ENCODE measurements at places on chromosomes 13 and 19.

- no peak for DNase-seq
- H3K27me3 ChIP-seq = no peaks in the 10 kb centered on the region
- no peak overlapping the region for H3K4me3 ChIP-seq
- H3K36me3 ChIP-seq = no peaks in the 10 kb centered on the region
Observed at GRCh38 chr13:21318891-21319532, 140.1 kb downstream of the ZDHHC20 start.

GRCh38 chr13:98909016-98909415, 68.8 kb downstream of the DOCK9 start:
- peaks cover 9% of the 10 kb centered on the region for H3K4me1 ChIP-seq
- DNase-seq = no peak
- no peaks in the 10 kb centered on the region for H3K27me3 ChIP-seq
- H3K4me3 ChIP-seq = no peak overlapping the region
- peaks cover 12% of the 10 kb centered on the region for H3K36me3 ChIP-seq

DNA sequence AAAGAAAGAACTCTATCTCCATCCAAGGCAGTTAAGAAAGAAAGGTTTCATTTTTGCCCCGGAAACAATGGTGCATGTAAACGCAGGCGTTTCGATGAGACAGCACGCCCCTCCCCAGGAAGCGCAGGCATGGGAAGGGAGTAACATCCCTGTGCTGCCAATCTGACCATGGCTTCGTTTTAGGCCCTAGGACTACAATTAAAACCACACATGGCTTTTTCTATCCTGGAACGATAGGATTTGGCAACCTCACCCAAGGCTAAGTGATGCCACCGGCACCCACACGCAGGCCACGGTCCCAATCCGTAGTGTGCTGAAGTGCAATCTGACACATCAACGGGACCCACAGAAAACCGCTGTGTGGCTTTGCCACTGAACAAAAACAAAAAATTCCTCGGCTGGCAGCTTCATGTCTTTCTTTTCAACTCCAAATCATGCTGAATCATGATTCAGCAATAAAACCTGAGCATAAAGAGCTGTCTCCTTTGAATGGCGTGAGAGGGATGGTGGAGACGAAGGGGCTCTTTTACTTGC, 24.2 kb downstream of the RANBP3 start:
- H3K27ac ChIP-seq = peak overlapping the region; percentile 90
- no peak for DNase-seq
- peaks cover 26% of the 10 kb centered on the region for H3K36me3 ChIP-seq
- H3K27me3 ChIP-seq = no peaks in the 10 kb centered on the region
- H3K4me1 ChIP-seq = peaks cover 72% of the 10 kb centered on the region

DNA sequence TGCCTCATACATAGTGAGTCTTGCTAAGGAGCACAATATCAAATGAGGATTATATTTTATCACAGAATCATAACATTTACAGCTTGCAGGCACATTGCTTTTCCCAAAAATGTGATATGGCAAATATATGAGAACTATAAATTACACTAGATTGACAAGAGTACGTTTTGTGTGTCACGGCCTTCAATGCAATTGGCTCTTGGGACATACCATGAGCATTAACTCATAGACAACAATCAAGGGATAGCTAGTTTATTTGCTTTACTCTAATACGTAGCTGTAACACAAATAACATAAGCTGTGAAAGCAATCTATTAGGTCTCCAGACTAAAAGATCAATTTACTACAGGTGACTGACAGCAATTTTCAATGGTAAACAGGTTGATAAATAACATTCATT, 17.8 kb downstream of the LHFPL6 start:
- no peak overlapping the region for H3K27ac ChIP-seq
- H3K27me3 ChIP-seq = peaks cover 17% of the 10 kb centered on the region
- no peak for DNase-seq
- H3K4me1 ChIP-seq = peaks cover 2% of the 10 kb centered on the region
- H3K4me3 ChIP-seq = no peak overlapping the region
- no peaks in the 10 kb centered on the region for H3K36me3 ChIP-seq

GRCh38 chr13:87942205-87942604, 271.0 kb downstream of the SLITRK5 start:
- no peak overlapping the region for H3K27ac ChIP-seq
- DNase-seq = no peak
- H3K27me3 ChIP-seq = no peaks in the 10 kb centered on the region

- H3K36me3 ChIP-seq = peaks cover 4% of the 10 kb centered on the region
- H3K4me1 ChIP-seq = peaks cover 7% of the 10 kb centered on the region
- peaks cover 76% of the 10 kb centered on the region for H3K27me3 ChIP-seq
- no peak overlapping the region for H3K27ac ChIP-seq
- no peak overlapping the region for H3K4me3 ChIP-seq
- no peak for DNase-seq
Observed at GRCh38 chr19:19256072-19256969, 16.8 kb downstream of the TM6SF2 start.

- H3K4me1 ChIP-seq = no peaks in the 10 kb centered on the region
- H3K36me3 ChIP-seq = no peaks in the 10 kb centered on the region
Observed at GRCh38 chr13:28650284-28650683, 8.6 kb upstream of the POMP start.

GRCh38 chr13:110454227-110454859, 107.2 kb downstream of the RAB20 start:
- H3K27ac ChIP-seq = no peak overlapping the region
- no peak overlapping the region for H3K4me3 ChIP-seq
- peaks cover 5% of the 10 kb centered on the region for H3K4me1 ChIP-seq
- no peaks in the 10 kb centered on the region for H3K36me3 ChIP-seq
- H3K27me3 ChIP-seq = peaks cover 63% of the 10 kb centered on the region

DNA sequence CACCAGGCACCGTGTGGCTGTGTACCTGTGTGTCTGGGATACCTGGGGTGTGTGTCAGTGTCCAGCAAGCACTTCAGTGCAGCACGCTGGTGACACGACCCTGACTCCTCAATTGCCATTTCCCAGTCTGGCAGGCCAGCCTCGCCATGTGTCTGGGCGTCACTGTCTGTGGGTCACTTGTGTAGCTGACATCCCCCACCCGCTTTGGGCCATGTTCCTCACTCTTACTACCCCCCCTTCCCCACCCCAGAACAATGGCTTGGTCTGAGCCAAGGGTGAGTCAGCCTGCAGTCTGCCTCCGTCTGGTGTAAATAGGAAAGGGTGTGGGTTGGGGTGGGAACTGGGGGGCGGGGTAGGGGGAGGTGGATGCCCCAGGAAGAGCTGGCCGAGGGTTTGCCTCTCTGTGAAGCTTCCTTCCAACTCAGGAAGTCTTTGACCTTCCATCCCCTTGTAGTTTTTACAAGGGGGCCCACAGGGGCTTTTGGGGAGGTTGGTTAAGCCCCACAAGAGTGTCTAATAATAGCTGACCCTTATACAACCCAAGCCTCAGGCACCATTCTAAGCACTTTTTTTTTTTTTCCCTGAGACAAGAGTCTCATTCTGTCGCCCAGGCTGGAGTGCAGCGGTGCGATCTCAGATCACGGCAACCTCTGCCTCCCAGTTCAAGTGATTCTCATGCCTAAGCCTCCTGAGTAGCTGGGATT, 17.6 kb downstream of the NOVA2 start:
- H3K36me3 ChIP-seq = no peaks in the 10 kb centered on the region
- no peak overlapping the region for H3K4me3 ChIP-seq
- H3K4me1 ChIP-seq = peaks cover 7% of the 10 kb centered on the region

DNA sequence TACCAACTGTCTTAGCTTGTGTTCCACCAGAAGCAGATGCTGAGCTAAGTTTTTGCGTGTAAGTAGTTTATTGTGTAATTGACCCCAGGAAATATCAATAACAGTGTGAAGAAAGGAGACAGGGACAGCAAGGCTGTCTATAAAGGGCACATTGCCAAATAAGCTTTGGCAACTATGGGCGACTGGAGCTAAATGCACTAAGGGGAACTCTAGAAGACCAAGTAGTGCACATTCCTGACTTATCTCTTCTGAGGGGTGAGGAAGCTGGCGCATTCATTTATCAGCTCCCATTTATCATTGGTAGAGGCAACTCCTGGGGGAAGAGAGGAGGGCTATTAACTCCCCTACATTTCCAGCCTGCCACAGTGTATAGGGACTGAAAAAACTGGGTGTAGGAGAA, 135.0 kb downstream of the DLEU7 start:
- H3K4me3 ChIP-seq = no peak overlapping the region
- H3K36me3 ChIP-seq = peaks cover 4% of the 10 kb centered on the region
- peaks cover 6% of the 10 kb centered on the region for H3K27me3 ChIP-seq
- peaks cover 9% of the 10 kb centered on the region for H3K4me1 ChIP-seq

DNA sequence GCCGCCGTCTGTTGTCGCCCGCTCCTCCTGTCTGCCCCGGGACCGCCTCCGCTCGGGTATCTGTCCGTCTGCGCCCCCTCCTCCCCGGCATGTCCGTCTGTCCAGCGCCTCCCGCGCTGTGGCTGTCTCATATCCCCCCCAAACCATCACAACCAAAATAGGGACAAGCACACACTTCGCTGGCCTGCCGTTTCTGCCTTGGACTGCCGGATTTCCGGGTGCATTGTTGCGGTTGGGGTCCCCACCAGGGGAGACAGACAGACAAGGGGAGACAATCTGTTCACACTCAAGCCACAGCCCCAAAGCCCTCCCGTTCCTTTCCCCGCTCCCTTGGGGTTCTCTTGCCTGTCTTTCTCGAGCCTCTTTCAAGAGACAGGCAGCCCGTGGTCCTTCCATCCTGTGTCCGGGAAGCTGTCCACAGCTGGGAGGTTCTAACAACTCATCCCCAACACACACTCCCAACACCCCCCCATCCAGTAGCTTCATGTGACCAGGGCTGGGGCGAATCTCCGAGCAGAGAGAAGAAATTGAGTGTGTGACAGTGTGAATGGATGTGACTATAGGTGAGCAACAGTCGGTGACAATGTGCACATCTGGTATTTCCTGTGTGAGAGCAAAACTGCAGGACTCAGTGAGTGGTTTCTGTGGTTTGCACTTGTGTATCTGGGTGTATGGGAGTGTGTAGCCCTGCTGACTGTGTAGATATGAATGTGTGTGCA, 16.5 kb upstream of the FOSB start:
- H3K4me3 ChIP-seq = peak overlapping the region; percentile 98
- H3K27ac ChIP-seq = peak overlapping the region; percentile 100
- peaks cover 52% of the 10 kb centered on the region for H3K4me1 ChIP-seq
- H3K27me3 ChIP-seq = no peaks in the 10 kb centered on the region
- H3K36me3 ChIP-seq = peaks cover 66% of the 10 kb centered on the region

DNA sequence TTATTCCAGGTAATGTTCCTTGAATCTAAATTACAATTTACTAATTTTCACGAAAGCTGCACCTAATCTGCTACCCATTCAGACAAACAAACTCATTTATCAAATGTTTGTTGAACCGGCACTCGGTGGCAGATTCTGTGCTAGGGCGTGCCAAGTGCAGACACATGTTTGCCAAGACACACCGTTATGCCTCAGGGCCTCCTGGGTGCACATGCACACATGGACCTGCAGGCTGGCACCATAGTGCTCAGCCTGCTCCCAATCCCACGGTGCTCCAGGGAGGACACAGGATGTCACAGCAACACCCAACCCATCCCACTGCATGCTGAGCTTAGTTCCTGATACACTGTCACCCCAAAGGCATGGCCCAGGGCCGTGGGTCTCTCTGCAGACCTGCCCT, 7.7 kb downstream of the SCGB2B2 start:
- peaks cover 13% of the 10 kb centered on the region for H3K4me1 ChIP-seq
- H3K27me3 ChIP-seq = peaks cover 3% of the 10 kb centered on the region
- H3K27ac ChIP-seq = no peak overlapping the region
- H3K4me3 ChIP-seq = no peak overlapping the region
- no peak for DNase-seq

DNA sequence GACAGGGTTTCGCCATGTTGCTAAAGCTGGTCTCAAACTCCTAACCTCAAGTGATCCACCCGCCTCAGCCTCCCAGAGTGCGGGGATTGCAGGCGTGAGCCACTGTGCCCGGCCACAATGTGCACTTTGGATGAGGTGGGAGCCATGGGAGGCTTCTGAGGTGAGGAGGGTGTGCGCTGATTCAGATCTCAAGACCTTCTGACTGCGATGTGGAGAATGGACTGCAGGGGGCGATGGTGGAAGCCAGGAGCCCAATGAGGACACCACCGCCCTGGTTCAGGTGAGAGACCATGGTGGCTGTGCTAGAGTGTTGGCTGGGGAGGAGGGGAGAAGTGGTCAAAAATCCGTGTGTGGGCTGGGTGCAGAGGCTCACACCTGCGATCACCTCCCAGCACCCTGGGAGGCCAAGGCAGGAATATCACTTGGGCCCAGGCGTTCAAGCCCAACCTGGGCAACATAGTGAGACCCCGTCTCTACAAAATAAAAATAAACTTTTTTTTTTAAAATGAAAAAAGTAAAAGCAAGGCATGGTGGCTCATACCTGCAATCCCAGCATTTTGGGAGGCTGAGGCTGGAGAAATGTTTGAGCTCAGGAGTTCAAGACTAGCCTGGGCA, 5.6 kb downstream of the INAFM1 start:
- DNase-seq = peak; percentile 45
- no peak overlapping the region for H3K27ac ChIP-seq
- no peak overlapping the region for H3K4me3 ChIP-seq
- no peaks in the 10 kb centered on the region for H3K27me3 ChIP-seq

GRCh38 chr19:50458396-50459066, 17.8 kb upstream of the EMC10 start:
- H3K4me1 ChIP-seq = no peaks in the 10 kb centered on the region
- no peaks in the 10 kb centered on the region for H3K36me3 ChIP-seq
- H3K27ac ChIP-seq = no peak overlapping the region
- H3K27me3 ChIP-seq = peaks cover 23% of the 10 kb centered on the region
- DNase-seq = no peak

DNA sequence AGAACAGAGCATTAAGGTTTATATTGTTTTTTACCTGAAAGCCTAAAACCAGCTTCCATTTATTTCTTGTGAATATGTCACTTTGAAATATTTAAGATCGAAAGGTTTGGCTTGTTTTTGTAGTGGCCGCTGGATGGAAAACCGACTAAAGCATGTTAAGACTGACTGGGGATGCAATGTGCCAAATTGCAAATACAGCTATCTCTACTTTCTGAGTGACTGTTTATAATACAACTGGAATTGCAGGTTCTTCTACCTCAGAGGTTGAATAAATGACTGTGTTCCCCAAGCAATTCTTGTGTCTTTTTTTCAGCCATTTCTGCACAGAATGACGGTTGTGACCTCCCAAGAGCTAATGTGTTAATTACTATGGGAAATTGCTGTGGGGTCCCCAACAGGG, 50.0 kb upstream of the TMTC4 start:
- no peak overlapping the region for H3K4me3 ChIP-seq
- H3K36me3 ChIP-seq = no peaks in the 10 kb centered on the region
- DNase-seq = no peak
- peaks cover 42% of the 10 kb centered on the region for H3K27me3 ChIP-seq
- H3K4me1 ChIP-seq = no peaks in the 10 kb centered on the region

- DNase-seq = no peak
- no peak overlapping the region for H3K27ac ChIP-seq
- H3K4me3 ChIP-seq = no peak overlapping the region
- H3K27me3 ChIP-seq = no peaks in the 10 kb centered on the region
Observed at GRCh38 chr13:69571606-69572323, 535.9 kb upstream of the ATXN8OS start.

GRCh38 chr13:85549819-85550218, 249.4 kb downstream of the SLITRK6 start:
- no peak overlapping the region for H3K27ac ChIP-seq
- no peak overlapping the region for H3K4me3 ChIP-seq
- no peaks in the 10 kb centered on the region for H3K36me3 ChIP-seq
- DNase-seq = no peak
- no peaks in the 10 kb centered on the region for H3K27me3 ChIP-seq

GRCh38 chr19:6047741-6048251, 62.5 kb downstream of the RFX2 start:
- H3K4me3 ChIP-seq = no peak overlapping the region
- H3K36me3 ChIP-seq = no peaks in the 10 kb centered on the region
- DNase-seq = no peak

All from effector memory CD8-positive, alpha-beta T cell (primary cell).